ENCODE measurements at places on chromosomes 5 and 9.
A peak's percentile ranks its signal among the peaks of the same experiment; 100 is the strongest.

- DNase-seq, result no peak
These were observed 9.1 kb downstream of the WWC1 start for GRCh38 chr5:168300326-168301182.

DNA sequence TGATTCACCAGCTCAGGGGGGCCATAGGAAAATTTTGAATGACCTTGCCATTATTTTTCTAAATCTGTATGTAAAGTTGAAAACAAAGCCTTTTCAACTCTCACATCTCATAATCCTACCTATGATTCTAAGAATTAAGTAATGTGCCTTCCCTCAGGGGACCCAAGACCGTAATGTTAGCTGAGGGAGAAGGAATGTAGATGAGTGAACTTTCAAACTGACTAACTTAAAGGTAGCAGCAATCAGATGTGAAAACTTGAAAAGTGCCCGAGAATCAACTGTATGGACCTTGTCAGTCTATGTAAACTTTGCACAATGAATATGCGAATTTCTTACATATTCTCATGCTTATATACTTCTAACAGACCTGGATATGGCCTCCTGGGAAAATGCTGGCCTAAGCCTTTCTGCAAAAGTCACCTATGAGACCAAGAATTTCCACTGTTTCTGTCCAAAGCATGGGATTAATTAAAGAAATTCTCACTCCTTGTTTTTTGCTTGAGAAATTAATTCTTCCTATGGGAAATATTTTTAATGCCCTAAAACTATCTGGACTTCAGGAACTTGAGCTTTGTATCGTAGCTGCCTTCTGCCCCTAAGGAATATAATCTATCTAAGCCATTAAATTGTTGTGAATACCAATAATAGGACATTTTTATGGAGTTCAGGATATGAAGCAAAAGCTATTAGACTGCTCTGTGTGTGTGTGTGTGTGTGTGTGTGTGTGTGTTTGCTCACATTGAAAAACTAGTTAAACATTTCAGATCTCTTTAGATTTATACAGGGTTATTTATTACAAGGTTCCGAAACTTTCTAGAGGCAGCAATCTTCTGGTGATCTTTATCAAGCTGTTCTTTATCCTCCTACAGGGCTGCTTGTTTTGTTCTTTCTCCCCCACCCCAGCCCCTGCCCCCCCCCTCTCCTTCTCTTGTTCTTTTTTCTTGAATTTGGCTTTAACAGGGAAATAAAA lies 169.1 kb upstream of the CLINT1 start:
- DNase-seq, result peak; percentile 42

DNA sequence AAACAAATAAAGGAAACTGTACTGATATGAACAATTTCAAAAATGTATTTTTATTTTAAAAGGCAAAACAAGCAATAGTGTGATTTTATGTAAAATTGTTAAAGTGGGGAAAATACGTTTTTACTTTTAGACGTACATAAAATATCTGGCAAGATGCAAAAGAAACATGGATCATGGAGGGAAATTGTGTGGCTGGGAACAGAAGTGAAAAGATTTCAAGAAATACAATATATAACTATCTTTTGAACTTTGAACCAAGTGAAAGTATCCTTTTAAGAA lies 1.5 kb upstream of the ZNF367 start:
- DNase-seq, result no peak

- DNase-seq, result no peak
These were observed 299.1 kb upstream of the PRR16 start for GRCh38 chr5:120164986-120165385.

DNA sequence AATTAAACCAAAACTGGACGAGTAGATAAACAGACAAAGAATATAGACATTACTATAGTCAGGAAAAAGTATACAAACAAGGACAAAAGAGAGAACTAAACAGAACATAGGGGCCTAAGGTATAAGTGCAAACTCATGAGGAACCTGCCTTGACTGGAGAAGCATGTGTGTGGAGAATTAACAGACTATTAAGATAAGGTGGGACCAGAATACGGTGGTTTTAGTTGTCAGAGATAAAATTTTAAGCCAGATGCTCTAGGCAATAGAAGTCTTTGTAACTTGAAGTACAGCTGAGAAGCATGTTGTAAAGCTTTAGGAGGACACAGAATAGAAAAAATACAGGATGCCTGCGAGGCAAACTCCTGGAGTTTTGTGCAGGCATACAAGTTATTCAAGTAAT lies 707.1 kb downstream of the PTPRD start:
- DNase-seq, result no peak

DNA sequence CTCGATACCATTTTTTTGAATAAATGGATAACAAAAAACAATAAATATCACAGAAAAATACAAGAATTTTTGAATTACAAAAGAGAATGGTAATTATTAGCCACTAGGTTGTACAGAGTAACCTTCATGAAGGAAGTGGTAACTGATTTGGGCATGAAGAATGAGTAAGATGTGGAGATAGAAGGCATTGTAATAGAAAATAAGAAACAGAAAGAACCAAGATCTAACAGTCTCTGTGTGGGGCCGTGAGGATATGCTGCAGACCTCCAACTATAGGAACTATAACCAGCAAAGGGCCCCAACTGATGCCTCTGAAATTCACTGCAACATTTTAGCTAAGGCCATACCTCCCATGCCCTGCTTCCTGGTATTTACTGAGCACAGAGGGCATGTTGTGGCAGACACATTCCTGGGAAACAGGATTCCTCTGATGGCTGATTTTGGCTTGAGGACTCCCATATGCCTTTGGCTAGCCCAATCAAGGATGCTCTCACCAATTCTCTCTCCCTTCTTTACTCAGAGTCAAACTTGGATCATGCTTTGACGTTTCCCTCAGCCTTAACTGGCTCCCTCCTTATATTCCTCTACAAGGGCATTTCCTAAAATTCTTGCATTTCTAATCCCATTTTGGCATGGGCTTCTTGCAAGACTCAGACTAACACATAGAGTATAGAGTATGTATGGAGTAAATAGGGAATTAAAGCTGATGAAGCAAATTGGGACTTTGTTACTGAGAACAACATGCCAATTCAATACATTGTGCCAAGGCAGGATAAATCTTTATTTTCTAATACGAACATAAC lies 208.9 kb downstream of the PDE4D start:
- DNase-seq, result no peak

GRCh38 chr9:71594541-71594940 lies 173.8 kb downstream of the CEMIP2 start:
- no peak for DNase-seq

DNA sequence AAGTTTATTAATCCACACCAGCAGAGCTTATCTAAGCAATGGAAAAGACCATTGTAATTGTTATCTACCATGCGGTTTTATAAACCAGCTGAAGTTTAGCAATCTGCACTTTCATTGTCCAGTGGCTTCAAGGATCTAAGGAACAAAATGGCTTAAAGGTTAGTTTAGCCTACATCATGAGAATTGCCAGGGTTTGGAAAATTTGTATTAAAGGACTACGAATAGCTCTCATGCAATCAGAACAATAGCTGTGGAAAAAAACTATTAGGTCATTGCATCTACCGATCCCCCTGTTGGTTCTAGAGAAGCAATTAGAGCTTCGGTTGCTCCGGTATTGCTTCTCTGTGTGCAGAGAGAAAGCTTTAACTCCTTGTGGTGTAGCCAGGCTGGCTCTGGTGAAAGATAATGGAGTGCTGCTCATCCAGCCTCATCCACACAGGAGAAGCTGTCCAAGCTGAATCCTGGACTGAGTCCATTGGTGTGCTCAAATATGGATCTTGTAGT lies 86.3 kb upstream of the SLC12A2 start:
- DNase-seq, result no peak

Data from fibroblast of skin of right biceps (primary cell).